ENCODE measurements at places on chromosomes 3 and 15.

GRCh38 chr15:88225461-88225860, 31.1 kb downstream of the NTRK3 start:
- no peak for DNase-seq

DNA sequence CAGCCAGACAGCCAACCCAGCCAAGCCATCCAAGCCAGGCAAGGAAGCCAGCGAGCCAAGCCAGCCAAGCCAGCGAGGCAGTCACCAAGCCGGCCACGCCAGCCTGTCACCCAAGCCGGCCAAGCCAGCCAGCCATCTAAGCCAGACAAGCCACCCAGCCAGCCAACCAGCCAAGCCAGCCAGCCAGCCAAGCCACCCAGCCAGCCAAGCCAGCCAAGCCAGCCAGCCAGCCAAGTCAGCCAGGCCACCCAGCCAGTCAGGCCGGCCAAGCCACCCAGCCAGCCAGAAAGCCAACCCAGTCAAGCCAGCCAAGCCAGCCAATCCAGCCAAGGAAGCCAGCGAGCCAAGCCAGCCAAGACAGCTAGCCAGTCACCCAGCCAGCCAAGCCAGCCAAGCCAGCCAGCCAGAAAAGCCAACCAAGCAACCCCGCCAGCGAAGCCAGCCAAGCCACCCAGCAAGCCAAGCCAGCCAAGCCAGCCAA, 201.2 kb downstream of the GOLGA6L6 start:
- no peak for DNase-seq

DNA sequence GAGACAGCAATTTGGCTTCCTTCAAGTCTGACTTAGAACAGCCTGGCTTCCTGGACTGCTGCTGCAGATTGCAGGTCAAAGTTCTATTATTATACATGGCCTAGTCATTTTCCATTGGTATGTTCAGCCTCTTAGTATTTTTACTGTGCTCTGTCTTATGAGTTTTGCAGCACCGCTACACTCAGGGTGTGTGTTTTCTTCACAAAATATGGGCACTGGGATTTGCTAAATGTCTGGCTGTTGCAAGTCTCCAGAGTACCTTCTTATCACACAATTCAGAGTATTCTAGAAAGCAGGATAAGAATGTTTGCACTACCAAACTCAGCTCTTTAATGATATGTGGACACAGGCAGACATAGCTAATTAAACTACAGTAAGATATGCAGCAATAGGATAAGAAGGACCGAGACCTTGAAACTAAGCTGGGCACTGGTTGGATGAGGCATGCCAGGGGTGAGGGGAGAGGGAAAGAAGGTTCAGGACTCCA, 203.0 kb upstream of the PDZRN3 start:
- DNase-seq: no peak

GRCh38 chr3:45026957-45027356, 854 bp downstream of the CLEC3B start:
- DNase-seq: no peak

GRCh38 chr15:70833861-70834765, 19.8 kb downstream of the LARP6 start:
- DNase-seq: no peak

DNA sequence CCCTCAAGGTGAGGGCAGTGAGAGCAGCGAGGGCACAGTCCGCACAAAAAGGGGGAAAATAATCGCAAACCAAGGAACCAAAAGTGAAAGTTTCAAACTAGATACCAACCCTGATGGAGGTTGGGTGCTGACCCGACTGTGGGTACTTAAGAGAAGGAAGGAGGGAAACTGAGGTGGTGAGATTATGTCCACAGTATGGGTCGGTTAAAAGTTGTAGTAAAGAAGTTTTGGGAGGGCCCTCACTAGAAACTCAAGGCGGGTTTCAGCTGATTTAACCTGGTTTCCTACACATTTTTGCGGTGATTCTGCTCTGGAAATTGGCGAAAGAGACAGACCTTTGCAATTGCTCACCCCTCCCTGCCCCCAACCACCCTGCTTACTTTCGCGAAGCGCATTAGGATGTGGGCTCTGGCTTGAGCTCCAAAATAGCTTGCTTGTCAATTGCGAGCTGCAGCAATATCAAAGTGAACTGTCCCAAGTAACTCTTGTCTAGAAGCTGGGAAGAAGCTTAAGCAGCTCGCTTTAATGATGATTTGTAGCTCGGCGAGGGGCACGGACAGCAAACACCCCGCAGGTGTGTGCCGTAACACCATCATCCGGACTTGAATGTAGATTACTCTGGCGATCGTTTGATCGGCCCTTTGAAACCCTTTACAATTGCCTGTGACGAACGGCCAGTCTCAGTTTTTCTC, 15.8 kb downstream of the SOX2 start:
- no peak for DNase-seq

DNA sequence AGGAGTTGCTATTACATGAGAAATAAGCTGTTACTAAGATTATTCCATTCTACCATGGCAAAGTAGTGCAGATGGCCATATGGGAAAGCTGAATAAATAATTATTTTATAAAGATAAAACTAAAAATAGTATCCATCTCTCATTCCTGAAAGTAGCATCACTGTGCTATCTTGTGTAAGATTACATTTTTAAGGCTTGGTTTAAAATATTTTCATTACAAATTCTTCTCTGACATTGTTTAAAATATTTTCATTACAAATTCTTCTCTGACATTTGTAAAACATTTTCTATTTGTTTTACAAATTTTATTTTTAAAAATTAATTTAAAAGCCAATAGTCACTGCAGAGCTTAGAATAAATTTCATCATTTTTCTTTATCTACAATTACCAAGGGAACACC, 665.5 kb upstream of the NAALADL2 start:
- DNase-seq: no peak

GRCh38 chr3:36433511-36433910, 53.2 kb downstream of the STAC start:
- no peak for DNase-seq

GRCh38 chr15:29244123-29244522, 25.5 kb downstream of the NSMCE3 start:
- DNase-seq: no peak

GRCh38 chr3:65939801-65940246, 98.9 kb downstream of the MAGI1 start:
- DNase-seq: no peak

- DNase-seq: no peak
Observed at GRCh38 chr3:59425942-59426341, 376.1 kb upstream of the CFAP20DC start.

GRCh38 chr15:39444735-39445470, 136.0 kb upstream of the THBS1 start:
- no peak for DNase-seq

GRCh38 chr15:81000144-81000623, 539 bp upstream of the TLNRD1 start:
- DNase-seq: no peak

GRCh38 chr3:160434071-160434470, 15.5 kb downstream of the TRIM59 start:
- no peak for DNase-seq

GRCh38 chr3:168021737-168022450, 73.8 kb downstream of the GOLIM4 start:
- no peak for DNase-seq

DNA sequence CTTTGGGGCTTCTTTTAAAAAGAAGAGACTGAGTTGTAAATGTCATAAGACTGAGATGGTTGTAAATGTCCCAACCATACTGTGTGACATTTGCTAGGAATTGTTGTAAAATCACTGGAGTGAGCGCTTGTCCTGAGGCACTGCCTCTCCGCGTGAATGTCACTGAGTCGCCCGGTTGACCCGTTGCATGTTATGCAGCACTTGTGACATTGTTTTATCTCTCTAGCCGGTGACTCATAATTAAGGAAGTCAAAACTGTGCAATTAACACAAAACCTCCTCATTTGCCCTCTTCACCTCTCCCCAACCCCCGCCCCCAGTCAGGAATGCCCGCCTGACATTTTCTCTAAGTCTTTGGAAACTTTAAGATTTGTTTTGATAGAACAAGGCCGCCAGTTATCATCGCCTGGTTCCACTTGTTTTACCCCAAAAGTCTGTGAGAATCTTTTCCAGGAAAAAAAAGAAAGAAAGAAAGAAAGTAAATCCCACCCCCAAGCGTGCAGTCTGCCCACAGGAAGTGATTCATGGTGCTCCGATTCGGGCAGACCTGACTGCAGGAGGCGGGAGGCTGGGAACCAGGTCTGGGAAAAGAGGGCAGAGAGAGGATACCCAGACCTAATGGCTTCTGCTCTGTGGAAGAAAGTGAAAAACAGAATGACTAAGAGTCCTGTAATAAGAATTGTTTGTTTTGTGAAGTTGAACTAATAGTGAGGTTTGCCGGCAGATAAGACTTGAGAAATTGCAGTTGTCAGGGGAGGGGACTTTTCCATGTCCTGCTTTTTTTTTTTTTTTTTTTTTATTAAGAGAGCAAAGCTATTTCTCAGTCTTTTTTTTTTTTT, 84.8 kb downstream of the SMAD3 start:
- no peak for DNase-seq

- DNase-seq: no peak
Observed at GRCh38 chr3:121096953-121097352, 188.9 kb downstream of the STXBP5L start.

DNA sequence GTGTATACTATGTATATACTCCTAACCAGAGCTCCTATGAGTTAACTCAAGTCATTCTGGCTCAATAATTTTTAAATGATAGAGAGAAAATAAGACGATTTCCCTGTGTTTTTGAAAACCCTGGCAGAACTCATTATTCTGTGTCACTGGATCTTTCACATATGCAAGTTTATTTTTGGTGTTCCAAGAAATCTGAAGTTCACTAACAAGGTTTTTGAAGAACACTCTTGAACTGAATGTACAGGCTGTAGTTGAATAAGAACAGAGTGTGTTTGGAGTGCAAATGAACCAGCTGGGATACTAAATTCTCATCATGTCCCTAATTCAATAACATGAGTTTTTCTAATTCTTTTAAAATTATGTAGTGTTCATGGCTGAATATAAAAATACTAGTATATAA, 466.9 kb upstream of the SUCLG2 start:
- no peak for DNase-seq

DNA sequence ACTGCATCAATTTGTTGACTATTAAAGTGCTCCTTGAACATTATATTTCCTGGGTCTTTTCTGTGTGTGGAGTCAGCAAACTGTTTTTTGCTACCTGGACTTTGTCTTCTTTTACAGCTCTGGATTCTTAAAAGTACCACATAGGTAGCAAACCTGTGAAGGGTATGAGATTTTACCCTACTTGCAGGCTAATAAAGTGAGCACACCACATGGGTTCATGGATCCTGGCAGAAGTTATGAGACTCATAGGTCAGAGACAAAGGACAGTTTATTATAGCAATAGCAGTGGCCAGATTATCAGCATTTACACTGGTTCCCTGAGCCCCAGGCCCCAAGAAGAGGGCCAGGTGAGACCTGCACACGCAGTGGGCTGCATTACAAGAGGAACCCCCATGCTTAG, 8.0 kb upstream of the SACM1L start:
- no peak for DNase-seq

DNA sequence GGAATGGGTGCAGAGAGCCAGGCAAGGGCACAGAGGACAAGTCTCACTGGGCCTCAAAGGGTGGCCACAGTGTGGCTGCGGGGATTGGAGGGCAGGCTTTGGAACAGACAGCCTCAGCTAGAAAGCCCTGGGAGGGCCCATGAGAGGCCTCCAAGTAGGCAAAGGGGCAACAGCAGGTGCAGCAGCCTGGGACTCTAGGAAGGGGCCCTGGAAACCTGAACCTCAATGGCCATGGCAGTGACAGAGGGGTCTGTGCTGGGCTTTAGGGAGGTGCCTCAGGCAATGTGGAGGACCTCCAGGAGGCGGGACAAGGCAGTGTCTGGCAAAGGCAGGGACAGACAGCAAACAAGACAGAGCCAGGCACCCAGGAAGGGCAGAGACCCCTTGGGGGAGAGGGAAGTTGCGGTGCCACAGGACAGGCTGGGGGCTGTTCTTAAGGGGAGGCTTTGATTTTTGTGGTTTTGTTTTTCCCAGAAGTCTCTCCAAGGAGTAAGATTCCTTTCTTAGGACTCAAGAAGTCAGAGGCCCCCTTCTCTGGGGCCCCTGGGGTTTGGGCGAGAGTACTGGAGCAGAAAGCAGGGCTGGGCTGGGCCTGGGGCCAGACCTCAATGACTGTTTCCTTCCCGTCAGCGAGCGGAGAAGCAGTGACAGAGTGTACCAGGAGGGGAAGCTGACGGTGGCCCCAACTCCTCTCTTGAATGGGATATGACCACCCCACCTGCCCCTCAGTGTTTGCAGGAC, 9.7 kb downstream of the STOML1 start:
- DNase-seq: no peak

GRCh38 chr15:79265167-79265566, 17.4 kb upstream of the ANKRD34C start:
- DNase-seq: no peak

- DNase-seq: no peak
Observed at GRCh38 chr3:45054196-45054857, 28.2 kb downstream of the CLEC3B start.

DNA sequence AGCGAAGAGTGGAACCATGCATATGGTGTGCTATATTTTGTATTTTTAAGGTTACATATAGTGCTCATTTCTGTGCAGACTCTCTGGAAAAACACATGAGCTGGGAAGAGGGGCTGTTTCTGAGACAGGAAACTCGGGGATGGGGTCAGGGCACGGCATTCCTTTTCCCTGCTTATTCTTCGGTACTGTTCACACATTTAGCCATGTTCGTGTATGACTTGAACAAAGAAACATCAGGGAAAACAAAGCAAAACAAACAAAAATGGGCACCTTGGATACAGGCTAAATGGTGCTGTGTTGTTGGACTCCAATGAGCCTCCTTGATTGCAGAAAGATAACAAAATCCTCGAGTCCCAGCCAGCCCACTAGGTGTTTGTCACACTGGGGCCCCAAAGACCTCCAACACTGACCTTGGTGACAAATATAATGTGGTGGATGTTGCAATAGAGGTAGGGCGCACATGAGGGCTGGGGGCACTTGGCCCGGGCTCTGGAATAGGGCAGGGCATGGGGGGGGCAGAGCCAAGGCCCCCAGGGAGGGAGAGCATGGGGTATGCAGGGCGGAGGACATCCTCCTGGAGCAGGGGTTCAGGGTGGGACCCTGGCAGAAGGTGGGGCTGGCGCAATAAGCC, 19.3 kb downstream of the DNASE1L3 start:
- DNase-seq: no peak

Data from stimulated activated CD4-positive, alpha-beta T cell treated with anti-CD3 and anti-CD28 coated beads, TNF-alpha, amount 100 ng/mL, for 4 hours (primary cell).